ENCODE measurements at places on chromosomes 6 and 20. TPM values are rescaled to one million over a fixed set of nuclear protein-coding genes. Genes with fewer than 3 reads are reported as not detected.

Gene GSTA3
- not detected for total RNA-seq

Gene EPHA7
- 55.4 TPM for total RNA-seq

Gene ZBP1
- not detected for total RNA-seq

Gene RSPO3
- 0.21 TPM for total RNA-seq

Gene SPTLC3
- 5.8 TPM for total RNA-seq

Gene MYLK4
- total RNA-seq = 0.99 TPM
